ENCODE measurements at places on chromosomes 4 and X.

- no peak for ATAC-seq
Observed at GRCh38 chr4:125527681-125528080, 212.9 kb downstream of the FAT4 start.

GRCh38 chr4:165378398-165378744 lies 437 bp upstream of the CPE start:
- no peak for ATAC-seq

DNA sequence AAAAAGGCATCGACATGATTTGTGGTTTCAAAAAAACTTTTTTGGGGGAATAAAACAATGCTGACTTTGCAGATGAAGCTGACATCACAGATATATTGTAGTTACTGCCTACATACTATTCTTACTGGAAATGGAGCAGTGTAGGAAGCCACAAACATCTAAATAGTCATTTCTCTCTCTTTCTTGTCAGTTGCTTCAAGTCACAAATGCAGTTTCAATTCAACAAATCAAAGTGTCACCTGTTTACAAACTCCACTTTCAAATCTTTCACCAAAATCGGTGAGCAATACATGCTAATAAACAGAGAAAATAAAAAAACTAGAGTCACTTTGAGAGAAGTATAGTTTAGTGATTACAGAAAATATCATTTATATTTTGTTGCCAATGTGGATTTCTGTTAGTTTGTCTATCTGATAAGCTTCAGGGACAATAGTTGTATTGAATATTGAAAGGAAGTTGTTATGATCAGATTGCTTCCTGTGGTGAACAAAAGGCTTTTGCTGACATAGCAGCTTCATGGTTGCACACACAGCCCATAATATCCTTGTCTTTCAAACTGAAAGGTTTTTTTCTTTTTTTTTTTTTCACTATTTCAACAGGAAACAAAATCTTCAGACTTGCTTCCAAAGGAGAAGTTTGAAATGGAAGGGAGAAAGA lies 49.7 kb upstream of the PTPN13 start:
- ATAC-seq, result no peak

DNA sequence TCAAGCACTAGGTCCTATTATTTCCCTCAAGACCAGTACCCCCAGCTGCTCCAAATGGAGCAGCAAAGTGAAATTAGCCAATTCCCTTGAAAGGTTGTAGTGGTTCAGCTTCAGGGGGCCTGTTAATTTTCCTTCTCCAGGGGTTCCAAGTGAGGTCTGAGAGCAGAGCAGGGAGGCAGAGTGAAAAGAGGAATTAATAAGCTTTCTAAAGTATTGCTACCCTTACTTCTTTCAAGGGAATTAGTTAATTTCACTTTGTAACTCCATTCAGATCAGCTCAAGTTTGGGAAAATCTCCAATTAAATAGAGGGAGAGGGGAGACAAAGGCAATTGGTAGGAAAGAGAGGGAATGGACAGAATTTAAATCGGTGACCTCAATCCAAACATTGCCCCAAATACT lies 78.7 kb upstream of the SLC7A11 start:
- ATAC-seq, result no peak
